ENCODE measurements at places on chromosomes 4 and X.

GRCh38 chrX:73647212-73647611 lies 84.2 kb downstream of the CHIC1 start:
- DNase-seq = no peak

DNA sequence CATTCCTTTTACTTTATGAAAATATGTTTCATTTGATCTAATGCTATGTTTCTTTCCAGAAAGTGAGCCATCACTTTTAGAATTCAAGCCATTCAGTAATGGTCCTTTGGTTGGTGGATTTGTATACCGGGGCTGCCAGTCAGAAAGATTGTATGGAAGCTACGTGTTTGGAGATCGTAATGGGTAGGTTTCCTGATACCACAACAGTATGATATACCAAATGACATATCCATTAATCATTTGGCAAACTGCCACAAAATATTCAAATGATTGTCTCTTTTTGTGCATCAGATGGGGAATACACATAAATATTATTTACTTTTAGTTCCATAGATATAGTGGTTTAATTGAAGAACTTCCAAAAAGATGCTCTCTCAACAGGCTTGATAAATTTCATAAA lies 68.2 kb downstream of the HHIP start:
- no peak for DNase-seq

DNA sequence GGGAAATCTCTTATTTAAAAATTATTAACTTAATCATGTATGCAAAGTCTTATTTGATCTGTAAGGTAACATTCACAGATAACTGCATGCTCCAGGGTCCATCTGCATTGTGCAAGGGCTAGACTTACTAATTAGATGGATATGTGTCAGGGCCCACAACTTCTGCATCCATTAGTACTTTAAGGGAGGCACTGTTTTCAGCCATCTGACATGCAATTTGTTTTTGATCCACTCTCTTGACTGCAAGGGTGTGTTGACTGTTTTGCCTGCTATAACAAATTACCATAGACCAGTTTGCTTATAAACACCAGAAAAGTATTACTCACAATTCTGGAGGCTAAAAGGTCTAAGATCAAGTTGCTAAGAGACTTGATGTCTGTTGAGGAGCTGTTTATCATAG lies 542.1 kb upstream of the HS3ST1 start:
- no peak for DNase-seq

DNA sequence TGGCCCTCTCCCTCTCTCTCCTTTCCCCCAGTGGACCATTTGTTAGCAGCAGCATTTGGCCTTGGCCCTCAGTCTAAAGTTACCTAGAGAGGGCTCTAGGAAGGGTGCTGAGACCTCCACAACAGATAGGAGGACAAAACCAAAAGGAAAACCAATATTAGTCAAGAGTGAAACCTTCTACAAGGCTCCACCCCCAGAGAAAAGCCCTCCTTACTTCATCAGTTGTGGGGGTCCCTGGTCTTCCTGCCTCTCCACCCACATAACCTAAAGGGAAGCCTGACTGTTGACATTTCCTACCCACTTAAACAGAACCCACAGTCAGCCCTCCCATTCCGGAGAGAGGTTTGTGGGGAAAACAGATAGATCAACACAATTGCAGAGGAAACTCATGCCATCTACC lies 4.7 kb upstream of the CD40LG start:
- DNase-seq = no peak

DNA sequence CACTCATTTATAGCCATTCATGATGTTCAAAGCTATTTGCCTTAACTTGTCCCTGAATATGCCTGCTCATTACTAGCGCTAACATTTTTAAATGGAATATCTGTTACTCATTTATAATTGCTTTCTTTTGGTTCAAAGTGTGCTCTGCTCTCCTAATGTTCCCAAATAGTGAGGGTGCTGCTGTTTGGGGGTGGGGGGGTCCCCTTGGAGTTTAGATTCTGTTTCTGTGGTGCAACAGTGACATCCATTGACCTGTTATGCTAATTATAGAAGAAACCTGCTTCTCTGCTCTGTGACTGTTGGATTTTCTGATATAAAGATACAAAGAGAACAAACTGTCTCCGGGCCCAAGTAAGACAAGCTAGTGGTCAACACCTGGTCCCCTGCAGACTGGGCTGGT lies 222.4 kb downstream of the SHROOM3 start:
- no peak for DNase-seq
